Pancreas (tissue), 10 donors: ENCODE measurements at places on chromosomes 4 and X. TPM values are rescaled to one million over a fixed set of nuclear protein-coding genes. Genes with fewer than 3 reads are reported as not detected.

DNA sequence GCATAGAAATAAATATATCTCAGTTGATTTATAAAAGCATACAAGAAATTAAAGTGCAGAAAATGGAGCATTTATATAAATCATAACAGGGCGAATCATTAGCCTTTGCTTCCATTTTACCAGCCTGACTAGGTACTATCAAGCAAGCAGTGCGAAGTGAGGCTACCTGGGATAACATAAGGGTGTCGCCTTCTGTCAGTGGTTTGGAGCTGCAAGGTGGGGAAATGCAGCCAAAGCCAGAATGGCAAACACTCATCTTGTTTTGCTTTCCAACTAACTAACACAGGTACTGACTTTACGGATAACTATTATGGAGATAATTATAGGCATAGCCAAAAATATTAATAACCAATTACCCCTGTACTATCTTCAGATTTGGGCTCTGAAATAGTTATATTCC, 1459.8 kb downstream of the RAPGEF2 start:
- H3K27me3 ChIP-seq = no peaks in the 10 kb centered on the region
- H3K36me3 ChIP-seq = no peaks in the 10 kb centered on the region
- H3K27ac ChIP-seq = no peak overlapping the region
- no peaks in the 10 kb centered on the region for H3K4me1 ChIP-seq
- H3K4me3 ChIP-seq = no peak overlapping the region

DNA sequence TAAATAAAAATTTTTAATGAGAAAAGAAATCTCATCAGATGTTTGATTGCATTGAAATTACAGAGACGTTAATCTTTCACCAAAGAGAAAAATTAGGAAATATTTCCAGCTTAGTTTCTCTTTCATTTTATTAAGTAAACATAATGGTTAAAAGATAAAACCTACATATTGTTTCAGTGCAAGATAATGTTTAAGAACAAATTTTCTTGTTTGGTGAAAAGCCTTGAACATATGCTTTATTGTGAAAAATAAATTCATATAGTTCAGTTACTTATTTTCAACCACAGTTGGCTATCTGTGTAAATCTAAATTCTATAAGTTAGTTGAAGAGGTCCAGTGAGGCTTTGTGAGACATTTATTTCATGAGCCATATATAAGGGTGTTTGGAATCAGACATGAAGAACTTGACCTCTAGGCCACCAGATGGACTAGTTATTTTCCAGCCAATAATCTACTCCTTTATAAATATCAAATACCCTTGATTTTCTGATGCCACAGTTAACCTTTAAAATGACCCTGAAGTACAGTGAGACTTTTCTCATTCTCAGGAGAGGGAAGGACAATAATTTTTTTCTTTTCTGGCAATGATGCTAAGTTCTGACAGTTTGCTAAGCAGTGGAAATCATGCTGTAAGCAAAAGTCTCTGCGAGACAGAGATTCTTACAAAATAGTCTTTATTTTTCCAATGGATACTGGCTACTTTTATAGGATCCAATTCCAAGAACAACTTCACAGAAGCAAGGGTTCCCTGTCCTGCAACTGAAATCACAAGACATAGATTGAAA, 2.5 kb downstream of the ARSJ start:
- no peak overlapping the region for H3K27ac ChIP-seq
- H3K36me3 ChIP-seq = no peaks in the 10 kb centered on the region
- H3K27me3 ChIP-seq = no peaks in the 10 kb centered on the region
- no peak overlapping the region for H3K4me3 ChIP-seq

TRPC3 gene
- total RNA-seq = not detected

- H3K27me3 ChIP-seq = no peaks in the 10 kb centered on the region
- H3K27ac ChIP-seq = no peak overlapping the region
- no peaks in the 10 kb centered on the region for H3K4me1 ChIP-seq
These were observed 202.6 kb downstream of the PCDH19 start for GRCh38 chrX:100207331-100208024.

DNA sequence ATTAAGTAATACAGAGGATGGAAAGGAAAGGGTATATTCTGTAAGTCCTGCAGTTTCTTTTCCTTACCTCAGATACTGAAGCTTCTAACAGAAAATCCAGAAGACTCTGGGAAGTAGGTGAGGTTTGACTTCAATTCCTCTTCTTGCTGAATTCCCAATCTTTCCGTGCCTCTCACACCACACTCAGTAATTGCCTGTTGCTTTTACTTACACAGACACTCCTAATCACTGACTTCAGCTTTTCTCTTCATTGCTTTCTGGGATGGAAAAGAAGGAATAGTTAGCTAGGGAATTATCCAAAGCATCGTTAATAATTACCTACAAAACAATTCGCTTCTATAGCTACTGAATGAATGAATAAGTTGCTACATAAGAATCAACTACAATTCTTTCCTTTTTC, 163.6 kb downstream of the FBXO8 start:
- H3K4me1 ChIP-seq = no peaks in the 10 kb centered on the region
- H3K4me3 ChIP-seq = no peak overlapping the region
- no peaks in the 10 kb centered on the region for H3K36me3 ChIP-seq
- no peaks in the 10 kb centered on the region for H3K27me3 ChIP-seq
- H3K27ac ChIP-seq = no peak overlapping the region

GRCh38 chrX:153903991-153904957, at the start of gene AVPR2:
Gene AVPR2, plus strand, starts transcription at chrX:153904673. Its CDS starts 473 bp downstream, at chrX:153905146.
- no peaks in the 10 kb centered on the region for H3K4me1 ChIP-seq
- no peak for DNase-seq
- H3K36me3 ChIP-seq = no peaks in the 10 kb centered on the region
- H3K4me3 ChIP-seq = no peak within 1 kb of the TSS
- H3K27ac ChIP-seq = no peak within 1 kb of the TSS

DNA sequence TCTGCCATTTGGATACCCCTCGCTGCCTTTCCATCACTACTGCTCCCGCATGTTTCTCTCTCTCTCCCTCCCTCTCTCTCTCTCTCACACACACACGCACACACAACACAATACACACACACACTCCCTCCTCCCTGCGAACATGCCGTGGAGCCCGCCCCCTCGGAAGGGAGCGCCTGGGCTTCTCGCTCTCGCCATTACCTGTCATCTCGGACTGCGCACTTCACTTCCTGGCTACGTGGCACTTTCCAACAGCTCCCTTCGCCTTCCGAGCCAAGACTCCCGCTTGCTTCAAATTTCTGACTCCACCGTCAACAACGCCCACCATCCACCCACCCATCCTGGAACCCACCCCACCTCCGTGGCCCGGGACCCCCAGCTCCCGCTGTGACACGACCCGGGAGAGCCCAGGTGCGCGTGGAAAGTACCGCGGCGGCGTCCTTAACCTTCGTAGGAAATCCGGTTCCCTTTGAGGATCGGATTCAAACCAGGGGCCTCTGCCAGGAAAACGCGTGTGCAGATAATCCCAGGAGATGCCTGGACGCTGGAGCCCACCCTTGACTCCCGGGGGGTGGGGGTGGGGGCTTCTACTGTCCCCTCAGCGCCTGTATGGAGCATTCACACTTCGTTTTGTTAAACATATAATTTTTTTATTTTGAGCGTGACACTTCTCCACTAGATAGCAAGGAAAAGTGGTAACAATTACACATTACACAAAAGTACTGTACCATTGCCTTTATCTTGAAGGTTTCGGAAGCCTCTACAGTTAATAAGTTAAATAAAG, 12.5 kb downstream of the ARX start:
- DNase-seq = peak; percentile 29
- peaks cover 33% of the 10 kb centered on the region for H3K27me3 ChIP-seq
- no peaks in the 10 kb centered on the region for H3K36me3 ChIP-seq
- H3K4me1 ChIP-seq = no peaks in the 10 kb centered on the region
